ENCODE measurements at places on chromosomes 1 and 21. TPM values are rescaled to one million over a fixed set of nuclear protein-coding genes. Genes with fewer than 3 reads are reported as not detected.

Gene LRRC53
- not detected for total RNA-seq

Gene ADORA3
- total RNA-seq = 0.06 TPM

Gene TTC22
- total RNA-seq = under 0.01 TPM

Gene RGS4
- total RNA-seq = 628 TPM

Gene SWT1
- 3.3 TPM for total RNA-seq

Gene LINGO4
- not detected for total RNA-seq

Gene TNFRSF4
- total RNA-seq = 0.13 TPM

Gene ATAD3C
- 0.66 TPM for total RNA-seq

Gene GJA8
- total RNA-seq = not detected

Gene EFNA4
- 2.7 TPM for total RNA-seq

Gene ZBTB21
- total RNA-seq = 6.5 TPM

Gene CRP
- not detected for total RNA-seq

Gene DCST2
- not detected for total RNA-seq

Gene CDC42BPA
- 51.9 TPM for total RNA-seq

Gene OR2L3
- total RNA-seq = not detected

Gene KCNH1
- not detected for total RNA-seq

Gene KRTAP15-1
- total RNA-seq = not detected

Gene MANEAL
- 0.99 TPM for total RNA-seq

Gene CLEC20A
- total RNA-seq = not detected

Gene OR10Z1
- total RNA-seq = not detected

Gene RER1
- total RNA-seq = 94.7 TPM

Gene PDPN
- total RNA-seq = 0.06 TPM

Gene LAPTM5
- 0.44 TPM for total RNA-seq

Gene ALX3
- total RNA-seq = not detected

Gene EVI5
- 92.9 TPM for total RNA-seq

Gene MPL
- total RNA-seq = not detected

Gene GSTM1
- 11.4 TPM for total RNA-seq

Gene REN
- not detected for total RNA-seq

Gene AKNAD1
- total RNA-seq = 0.56 TPM

Gene TMOD4
- total RNA-seq = not detected

Gene MCOLN2
- total RNA-seq = 4.6 TPM

Gene SPATA21
- not detected for total RNA-seq

Gene FUBP1
- 106 TPM for total RNA-seq

Gene EDARADD
- 2.5 TPM for total RNA-seq

Gene DTL
- total RNA-seq = 11.4 TPM

Gene NHLH1
- total RNA-seq = under 0.01 TPM

Gene IVL
- total RNA-seq = not detected

Measured in aortic smooth muscle cell (primary cell).